ENCODE measurements at places on chromosomes 1 and 21. TPM values are rescaled to one million over a fixed set of nuclear protein-coding genes. Genes with fewer than 3 reads are reported as not detected.

DNA sequence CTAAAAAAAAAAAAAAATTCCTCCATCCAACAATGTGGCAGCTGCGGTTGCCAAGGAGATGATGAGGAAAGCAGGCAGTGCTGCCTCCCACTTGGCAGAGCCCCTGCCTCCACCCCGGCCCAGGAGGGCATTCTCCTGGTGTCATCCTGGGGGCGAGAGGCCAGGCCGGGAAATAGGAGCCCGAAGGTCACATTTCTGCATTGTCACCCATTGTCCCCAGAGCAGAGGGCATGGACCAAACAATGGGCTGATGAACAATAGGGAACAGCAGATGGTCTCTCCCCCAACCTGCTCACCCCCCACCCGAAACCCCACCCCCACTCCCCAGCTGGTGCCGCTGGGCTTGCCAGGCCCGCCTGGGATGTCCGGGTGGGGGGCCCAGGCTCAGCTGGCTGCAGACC is 37.3 kb downstream of the CAMK2N1 start:
- H3K27ac ChIP-seq, result no peak overlapping the region
- no peaks in the 10 kb centered on the region for H3K36me3 ChIP-seq
- H3K4me3 ChIP-seq, result no peak overlapping the region
- peaks cover 18% of the 10 kb centered on the region for H3K27me3 ChIP-seq
- no peaks in the 10 kb centered on the region for H3K4me1 ChIP-seq

DNA sequence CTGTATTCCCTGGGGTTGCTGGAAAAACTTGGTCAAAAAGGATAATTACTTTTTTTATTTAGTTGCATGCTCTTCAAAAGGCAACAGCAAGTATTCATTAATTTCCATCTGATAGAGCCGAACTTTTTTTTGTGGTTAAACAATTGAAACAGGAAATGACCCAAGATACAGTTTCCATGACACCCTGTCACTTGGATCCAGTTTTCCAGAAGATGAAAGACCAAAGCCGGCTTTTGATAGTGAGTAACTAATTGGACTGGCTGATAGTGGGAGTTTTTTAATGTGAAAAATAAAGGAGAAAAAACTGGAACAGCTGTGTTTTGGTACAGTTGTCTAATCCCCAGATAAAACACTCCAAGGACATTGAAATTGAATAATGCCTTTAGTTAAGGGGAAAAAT is 33.0 kb downstream of the CACHD1 start:
- DNase-seq, result no peak
- no peaks in the 10 kb centered on the region for H3K36me3 ChIP-seq
- H3K4me1 ChIP-seq, result peaks cover 4% of the 10 kb centered on the region
- H3K27ac ChIP-seq, result no peak overlapping the region
- H3K27me3 ChIP-seq, result peaks cover 62% of the 10 kb centered on the region

DNA sequence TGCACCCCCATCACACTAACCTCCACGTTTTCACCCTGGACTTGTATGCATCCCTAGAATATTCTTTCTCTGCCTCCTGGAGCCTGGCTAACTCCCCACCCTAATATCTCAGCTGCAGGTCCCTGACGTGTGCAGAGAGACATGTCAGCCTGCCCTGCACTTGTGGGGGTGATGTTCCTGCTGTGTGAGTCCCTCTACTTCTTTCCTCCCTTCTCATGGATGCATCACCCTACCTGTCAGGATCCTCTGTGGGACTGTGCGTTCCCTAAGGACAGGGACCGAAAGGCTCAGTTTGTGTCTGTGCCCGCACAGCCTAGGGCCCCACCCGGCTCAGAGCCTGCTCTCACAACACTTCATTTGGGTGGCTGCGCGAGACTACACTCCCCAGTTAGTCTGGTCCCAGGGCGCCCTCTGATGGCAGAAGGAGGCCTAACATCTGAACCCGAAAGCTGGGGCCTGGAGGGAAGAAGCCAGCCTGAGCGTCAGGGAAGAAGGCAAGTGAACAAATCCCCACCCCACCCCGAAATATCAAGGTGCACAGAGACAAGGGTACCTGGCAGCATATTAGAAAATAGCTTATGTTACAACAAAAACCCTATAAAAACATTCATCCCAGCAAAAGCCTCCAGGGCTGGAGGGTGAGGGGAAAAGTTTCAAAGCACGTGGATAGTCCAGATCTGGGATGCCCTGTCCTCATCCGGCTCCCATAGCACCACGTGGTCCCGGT is 3.7 kb downstream of the CD52 start:
- DNase-seq, result peak; percentile 97
- peak overlapping the region; percentile 73 for H3K4me3 ChIP-seq
- peak overlapping the region; percentile 95 for H3K27ac ChIP-seq
- peaks cover 49% of the 10 kb centered on the region for H3K4me1 ChIP-seq

The LCE1F gene
- total RNA-seq, result not detected

The FGR gene
- 0.30 TPM for total RNA-seq

The FALEC gene
- not detected for total RNA-seq

DNA sequence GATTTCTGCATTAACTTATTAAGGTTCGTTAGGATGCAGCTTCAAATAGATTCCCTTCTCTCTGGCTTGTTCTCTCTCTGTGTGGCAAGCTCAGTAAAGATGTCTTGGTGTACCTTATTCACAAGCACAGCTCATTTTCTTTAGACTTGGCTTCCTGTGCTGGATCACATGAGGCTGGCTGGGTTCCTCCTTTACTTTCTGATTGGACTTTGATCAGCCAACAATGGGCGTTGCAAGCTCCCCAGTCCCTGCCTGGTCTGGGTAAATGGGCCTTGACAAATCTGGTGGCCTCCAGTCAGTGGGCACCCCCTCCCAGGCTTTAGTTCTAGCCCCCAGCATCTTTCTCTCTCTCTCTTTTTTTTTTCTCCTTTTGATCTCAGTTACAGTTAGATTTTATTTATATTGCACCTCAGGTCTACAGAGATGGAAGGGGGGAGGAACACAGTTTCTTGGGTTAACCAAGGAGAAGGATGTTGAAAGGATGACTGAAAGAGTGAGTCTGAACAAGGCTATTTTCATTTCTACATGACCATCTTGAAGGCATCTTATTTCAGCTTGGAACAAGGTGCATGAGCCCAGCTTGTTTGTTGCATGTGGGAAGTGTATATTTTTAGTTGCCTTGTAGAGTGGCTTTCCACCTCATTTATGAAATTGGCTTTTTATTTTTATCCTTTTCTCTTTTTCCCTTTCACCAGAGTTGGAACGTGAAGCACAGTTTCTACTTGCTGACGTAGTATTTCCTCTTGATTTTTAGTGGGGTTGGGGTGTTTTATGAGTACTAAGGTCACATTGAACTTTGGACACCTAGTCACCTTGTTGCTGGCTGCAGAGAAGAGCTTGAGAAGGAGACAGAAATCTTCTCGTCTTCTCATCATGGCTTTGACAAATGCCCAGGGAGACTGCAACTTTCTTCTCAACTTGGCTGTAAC is 77.1 kb downstream of the PBX1 start:
- no peak for DNase-seq
- no peak overlapping the region for H3K4me3 ChIP-seq
- no peaks in the 10 kb centered on the region for H3K36me3 ChIP-seq
- no peak overlapping the region for H3K27ac ChIP-seq

The MAP3K21 gene
- total RNA-seq, result 2.2 TPM

DNA sequence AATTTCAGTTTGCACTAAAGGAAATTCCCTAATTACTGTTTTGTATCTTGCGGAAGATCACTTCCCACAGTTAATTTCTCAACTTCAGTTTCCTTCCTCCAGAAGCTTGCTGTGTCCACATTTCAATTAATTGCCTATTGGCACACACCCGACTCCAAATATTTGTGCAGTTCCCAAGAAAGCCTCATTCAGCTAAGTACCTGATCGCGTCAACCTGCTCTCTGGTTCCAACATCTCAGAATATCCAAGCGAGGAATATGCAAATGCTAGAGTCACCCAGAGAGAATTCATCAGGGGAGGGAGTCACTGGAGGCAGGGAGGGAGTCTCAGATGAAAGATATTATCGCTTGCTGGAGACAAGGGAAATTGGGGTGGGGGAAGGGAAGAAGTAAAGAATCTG is 351.3 kb downstream of the RRAGC start:
- no peaks in the 10 kb centered on the region for H3K36me3 ChIP-seq
- no peak for DNase-seq
- H3K27me3 ChIP-seq, result peaks cover 71% of the 10 kb centered on the region
- H3K4me3 ChIP-seq, result no peak overlapping the region
- no peaks in the 10 kb centered on the region for H3K4me1 ChIP-seq

- H3K4me1 ChIP-seq, result no peaks in the 10 kb centered on the region
- peaks cover 3% of the 10 kb centered on the region for H3K27me3 ChIP-seq
- no peaks in the 10 kb centered on the region for H3K36me3 ChIP-seq
- H3K27ac ChIP-seq, result no peak overlapping the region
- no peak for DNase-seq
These were observed 12.2 kb downstream of the SPATA46 start for GRCh38 chr1:162364498-162364897.
